Dorsolateral prefrontal cortex (tissue), 122 donors: ENCODE measurements at places on chromosomes 6 and 20.

- DNase-seq = no peak
Observed at GRCh38 chr6:154765273-154765672, 32.1 kb downstream of the SCAF8 start.

DNA sequence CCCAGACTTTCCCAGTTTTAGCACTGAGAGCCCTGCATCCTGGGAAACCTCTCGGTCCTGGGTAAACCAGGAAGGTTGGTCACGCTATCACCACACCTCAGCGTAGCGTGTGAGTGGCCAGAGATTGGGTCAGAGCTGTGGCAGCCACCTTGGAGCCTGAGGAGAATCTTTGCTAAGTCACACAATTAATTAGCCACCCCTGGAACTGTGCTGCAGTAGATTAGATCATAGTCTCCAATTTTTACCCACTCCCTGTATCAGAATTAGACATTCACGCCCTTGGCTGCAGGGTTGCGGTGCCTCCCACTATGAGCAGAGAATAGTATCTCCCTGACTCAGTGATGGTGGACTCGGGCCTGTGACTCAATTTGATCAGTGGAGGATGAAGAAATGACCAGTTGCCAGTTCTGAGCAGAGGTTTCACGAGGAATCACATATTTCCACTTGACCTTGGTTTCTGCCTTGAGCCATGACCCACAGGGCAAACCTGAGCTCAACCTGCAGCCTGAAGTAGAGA is 6.0 kb upstream of the PTGIS start:
- DNase-seq = no peak

- no peak for DNase-seq
Observed at GRCh38 chr20:53419693-53420460, 173.8 kb downstream of the ZNF217 start.

- no peak for DNase-seq
Observed at GRCh38 chr6:35969646-35970045, 48.7 kb upstream of the SRPK1 start.

DNA sequence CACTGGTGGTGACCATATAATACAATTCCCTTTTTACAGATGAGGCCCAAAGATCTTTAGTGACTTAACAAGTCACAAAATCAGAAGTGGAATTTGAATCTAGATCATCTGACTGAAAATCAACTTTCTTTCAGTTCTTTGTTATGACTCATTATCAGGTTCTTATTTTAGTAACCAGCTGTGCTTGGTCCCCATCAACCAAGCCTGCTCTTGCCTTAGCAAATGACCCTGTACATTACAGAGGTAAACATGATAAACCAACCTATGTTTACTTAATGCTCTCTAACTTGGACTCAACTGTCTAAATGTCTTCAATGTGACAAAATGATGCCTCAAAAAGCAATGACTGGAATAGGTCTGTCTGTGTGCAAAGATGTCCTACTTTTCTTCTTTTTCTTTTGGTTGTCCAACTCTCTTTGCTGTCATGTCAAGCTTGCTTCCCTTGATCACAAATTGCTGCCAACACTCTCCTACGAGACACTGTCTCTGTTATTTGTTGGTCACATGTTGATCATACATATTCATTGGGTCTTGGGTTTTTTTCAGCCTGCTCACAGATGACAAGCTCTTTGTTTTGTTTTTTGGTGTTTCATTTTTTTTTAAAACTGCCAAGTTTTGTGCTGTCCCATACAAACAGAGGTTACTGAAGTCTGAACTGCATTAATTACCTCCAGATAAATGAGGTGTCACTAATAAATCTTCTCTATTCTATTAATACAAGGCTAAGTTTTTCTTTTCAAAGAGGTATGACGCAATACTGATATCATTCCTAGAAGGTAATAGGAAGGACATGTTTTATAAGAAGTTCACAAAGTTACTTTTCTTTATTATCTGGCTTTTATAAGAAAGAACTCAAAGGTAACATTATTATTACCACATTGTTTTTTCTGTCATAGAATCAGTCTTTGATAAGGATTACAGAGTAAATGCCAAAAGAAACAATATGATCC is 62.2 kb upstream of the PLN start:
- DNase-seq = no peak

DNA sequence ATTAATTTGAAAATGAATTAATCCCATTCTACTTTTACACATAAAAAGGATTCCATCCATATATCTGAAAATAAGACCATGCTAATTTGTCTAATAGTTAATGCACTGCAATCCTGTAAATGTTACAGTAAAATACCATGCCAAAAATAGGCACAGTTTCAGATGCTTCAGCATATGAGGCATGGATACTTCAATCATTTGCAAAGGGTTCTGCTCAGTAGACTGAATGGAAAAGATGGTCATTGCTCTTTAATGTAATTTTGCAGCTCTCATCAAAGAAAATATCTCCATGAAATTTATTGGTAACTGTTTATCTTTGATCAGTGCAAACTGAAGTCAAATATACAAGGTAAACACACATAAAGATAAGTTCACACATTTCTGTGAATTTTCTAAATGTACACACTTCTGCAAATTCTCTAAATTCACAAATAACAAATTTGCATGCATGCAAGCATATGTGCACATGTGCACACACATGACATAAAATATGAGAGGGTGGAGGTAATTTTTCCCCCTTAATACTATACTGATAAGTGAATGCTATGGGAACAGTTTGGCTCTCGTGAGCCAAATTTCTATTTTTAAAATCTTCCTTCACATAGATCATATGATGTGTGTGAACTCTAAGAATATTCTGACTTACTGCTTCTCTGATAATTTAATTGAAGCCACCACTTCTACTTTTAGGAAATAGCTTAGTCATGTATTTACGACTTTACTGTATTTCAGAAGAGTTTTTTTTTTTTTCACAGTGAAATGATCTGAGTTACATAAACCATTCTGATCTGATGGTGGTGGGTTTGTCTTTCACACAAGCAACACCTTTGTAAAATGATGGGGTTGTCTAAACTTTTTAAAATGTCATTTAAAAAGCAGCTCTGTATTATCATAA is 996.8 kb upstream of the CITED2 start:
- no peak for DNase-seq

- no peak for DNase-seq
Observed at GRCh38 chr20:55947701-55948100, 57.6 kb downstream of the CBLN4 start.

GRCh38 chr6:34731393-34732060 is 25.8 kb upstream of the SNRPC start:
- no peak for DNase-seq

DNA sequence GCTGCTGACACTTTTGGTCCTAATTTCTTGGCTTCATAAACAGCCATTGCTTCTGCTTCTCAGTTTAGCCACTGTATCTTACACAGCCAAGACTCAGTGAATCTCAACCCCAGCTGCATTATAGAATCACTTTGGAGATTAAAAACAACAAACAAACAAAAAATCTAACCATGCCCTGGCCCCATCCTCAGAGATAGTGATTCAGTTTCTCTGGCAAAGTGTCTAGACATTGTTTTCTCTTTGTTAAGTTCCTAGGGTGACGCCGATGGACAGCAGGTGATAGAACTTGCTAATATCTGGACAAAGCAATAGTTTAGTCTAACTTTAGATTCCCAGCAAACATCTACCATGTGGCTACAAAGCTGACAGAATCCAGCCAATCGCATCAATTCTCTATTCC is 2.9 kb downstream of the ADGRF5 start:
- no peak for DNase-seq

DNA sequence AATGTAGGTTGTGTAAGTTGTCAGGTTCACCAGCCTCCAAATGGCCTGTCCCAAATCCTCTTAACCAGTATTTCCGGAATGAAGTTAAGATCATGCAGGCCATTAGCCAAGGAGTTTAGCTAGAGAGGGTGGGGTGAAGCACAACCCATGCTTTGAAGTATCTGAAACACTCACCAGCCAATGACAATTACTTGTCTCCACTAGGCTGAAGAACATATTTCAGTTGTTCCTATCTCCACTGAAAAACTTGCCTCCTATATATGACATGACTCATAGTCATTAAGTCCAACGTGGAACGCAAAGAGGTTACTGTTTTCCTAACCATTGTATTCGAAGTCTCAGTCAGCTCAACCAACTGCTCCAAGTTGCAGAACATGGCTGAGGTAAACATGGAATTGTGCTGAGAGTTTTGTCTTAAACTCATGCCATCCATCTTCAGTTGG is 37.4 kb upstream of the TNFAIP3 start:
- no peak for DNase-seq

- DNase-seq = no peak
Observed at GRCh38 chr6:137980777-137981176, 113.7 kb downstream of the TNFAIP3 start.

GRCh38 chr20:63228806-63229205 is 6.9 kb upstream of the BIRC7 start:
- no peak for DNase-seq

GRCh38 chr6:17865243-17865642 is 122.2 kb downstream of the KIF13A start:
- no peak for DNase-seq

DNA sequence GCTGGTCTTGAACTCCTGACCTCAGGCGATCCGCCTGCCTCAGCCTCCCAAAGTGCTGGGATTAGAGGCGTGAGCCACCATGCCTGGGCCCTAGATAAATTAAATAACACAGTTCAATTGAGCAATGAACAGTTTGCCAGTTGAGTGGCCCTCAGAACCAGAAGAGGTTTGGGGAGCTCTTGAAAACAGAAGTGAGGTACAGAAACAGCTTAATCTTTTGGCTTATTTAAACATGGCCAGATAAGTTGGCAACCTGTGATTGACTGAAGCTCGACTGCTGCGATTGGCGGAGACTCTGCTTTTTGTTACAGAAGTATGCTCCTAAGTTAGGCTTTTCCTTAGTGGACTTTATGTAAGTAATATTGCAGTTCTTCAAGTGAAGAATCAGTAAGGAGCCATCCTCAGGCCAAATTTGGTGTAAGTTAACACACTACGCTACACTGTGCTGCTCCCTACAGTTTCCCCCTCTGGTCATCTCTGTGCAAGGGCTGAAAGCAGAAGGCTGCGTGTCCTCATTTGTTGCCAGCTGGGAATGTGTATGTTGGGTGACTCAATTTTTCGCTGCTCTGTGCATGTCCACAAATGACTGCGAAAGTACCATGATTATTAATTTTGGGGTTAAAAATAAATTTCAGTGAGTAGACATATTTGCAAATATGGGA is 9.8 kb downstream of the XRN2 start:
- DNase-seq = no peak

GRCh38 chr6:130810307-130811030 is 16.7 kb upstream of the SMLR1 start:
- no peak for DNase-seq

- DNase-seq = no peak
Observed at GRCh38 chr20:61546641-61547040, 294.6 kb downstream of the CDH4 start.

GRCh38 chr20:18057101-18057993 is at the start of gene OVOL2:
OVOL2 (minus strand) TSS chr20:18057916; CDS start chr20:18057634, 282 bp downstream.
- no peak for DNase-seq

- peak; percentile 34 for DNase-seq
Observed at GRCh38 chr6:63816982-63817436, 181.4 kb downstream of the PHF3 start.

- no peak for DNase-seq
Observed at GRCh38 chr6:101961357-101961756, 567.8 kb downstream of the GRIK2 start.

DNA sequence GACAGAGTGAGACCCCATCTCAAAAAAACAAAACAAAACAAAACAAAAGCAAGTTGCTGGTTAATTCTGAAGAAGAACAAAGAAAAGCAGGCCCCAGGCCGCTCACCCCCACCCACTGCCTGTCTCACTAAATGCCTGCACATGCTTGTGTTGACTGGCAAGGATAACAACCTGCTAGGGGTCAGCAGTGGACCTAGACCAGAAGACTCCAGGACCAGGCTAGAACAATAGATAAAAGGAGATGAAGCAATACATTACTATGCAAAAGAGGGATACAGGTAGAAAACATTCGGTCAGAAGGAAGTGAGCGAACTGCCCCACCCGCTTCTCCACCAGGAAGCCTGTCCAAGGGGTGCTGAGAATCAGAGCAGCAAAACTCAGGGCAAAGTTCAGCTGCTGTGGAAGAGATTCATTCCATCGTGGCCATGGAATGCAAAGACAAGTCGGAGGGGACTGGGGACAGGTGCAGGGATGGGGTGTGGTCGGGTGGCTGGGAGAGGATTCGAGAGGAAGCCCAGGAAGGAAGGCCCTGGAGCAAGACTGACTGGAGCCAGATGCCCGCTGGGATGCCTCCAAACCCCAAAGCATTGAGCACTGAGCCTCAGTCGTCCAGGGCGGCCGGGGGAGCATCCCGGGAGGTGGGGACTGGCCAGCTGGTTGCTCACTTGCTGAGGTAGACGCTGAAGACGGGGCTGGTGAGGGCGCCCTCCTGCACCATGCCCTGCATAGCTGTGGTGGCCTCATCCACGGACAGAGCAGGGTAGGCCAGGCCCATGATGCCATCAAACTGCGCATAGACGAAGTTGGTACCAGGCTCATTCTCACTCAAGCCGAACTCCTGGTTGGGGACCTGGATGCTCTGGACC is 5.3 kb downstream of the PGC start:
- no peak for DNase-seq

DNA sequence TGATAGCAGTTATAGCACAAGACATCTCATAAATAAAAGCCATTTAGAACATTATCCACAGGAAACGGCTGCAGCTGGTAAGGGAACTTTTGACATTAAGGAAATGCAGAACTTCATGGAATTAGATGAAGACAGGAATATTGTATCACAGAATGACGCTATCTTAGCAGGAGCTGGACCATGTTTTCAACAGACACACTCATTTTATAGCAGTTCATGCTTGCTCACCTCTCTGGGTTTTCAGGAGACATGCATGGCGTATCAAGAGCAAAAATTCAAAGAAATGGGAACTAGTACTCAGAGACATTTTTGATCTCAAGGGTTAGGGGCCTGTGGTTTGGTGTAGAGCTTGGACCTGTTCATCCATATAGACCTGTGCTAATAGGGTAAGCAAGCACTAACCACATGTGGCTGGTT is 125.0 kb downstream of the FYN start:
- no peak for DNase-seq

- no peak for DNase-seq
Observed at GRCh38 chr20:7806831-7807230, 133.4 kb downstream of the HAO1 start.

DNA sequence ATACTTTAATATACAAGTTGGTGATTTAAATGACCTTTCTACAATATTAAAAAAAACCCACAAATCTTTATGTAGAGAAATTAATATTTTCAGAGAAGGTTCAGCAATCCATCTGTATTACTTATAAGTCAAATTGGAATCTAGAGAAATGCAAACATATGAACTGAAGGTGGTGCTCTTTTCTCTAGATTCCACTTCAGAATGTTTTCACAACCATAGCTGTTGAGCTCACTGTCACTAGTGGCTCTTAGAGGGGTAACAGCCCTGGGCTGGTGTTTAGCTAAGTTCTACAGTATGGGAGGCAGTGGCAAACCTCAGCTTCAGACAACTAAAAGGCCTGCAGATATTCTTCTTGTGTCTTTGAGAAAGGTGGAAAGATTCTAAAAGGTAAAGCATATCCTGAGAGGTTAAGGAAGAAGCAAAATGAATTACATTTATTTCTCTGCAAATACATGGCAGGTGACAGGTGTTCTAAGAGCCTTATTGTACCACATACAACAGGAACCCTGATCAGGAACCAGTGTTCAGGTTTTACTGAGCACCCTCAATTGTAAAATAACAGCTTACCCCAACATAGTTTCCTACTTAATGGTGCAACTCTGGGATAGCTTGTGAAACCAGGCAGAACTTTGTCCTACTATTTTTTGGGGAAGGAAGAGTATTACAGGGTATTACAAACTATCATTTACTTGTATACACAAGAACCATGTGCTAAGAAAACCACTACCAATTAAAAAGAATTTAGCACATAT is 56.6 kb upstream of the SAMHD1 start:
- no peak for DNase-seq
